ENCODE measurements at places on chromosomes 1 and 21.

DNA sequence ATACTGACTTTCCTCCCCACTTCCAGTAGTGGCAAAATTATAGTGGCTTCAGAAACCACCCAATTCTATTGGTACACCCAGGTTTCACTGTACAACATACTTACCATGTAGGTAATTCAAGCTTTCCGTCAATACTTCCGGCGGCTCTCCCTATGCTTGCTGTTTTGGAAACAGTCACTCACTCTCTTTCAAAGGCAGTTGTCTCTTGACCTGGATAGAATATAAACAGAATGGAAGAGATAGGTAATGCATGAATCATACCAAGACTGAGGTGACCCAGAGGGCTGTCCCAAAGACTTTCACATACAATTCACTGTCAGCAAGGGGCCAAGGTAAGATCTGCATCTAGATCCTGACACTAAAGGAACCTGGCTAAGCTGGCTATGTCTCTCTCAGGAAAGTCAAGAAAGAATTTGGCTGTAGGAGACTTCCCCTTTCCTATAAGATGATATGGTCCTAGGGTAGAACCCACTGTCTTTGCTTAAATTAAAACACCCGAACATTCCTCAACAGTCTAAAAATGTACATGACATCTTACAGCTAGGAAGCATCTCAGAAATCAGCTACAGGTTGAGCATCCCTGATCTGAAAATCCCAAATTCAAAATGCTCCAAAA, 59.6 kb downstream of the LUZP1 start:
- DNase-seq, result no peak

DNA sequence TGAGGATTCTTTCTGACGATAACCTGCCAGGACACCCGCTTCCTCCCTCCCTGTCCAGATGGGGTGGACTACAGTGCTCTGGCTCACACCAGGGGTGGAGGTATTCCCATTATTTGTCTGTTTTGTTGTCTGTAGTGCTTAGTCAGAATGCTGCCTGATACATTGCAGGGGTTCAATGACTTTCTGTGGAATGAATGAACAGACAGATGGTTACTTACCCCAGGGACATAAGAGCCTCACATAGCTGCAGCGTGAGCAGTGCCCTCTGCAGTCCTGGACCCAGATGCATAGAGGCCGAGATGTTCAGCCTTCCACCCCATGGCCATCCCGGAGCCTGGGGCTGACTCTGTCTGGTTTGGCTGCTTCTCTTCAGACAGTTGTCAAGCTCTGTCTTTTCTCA, 13.0 kb upstream of the F3 start:
- DNase-seq, result no peak

- no peak for DNase-seq
These were observed 6.2 kb downstream of the ZNF326 start for GRCh38 chr1:90000934-90001676.

- DNase-seq, result no peak
These were observed 439.6 kb upstream of the ADAMTS5 start for GRCh38 chr21:27406300-27407009.

- DNase-seq, result no peak
These were observed 51.7 kb upstream of the SOD1 start for GRCh38 chr21:31607791-31608190.

GRCh38 chr1:61139775-61140549, 57.6 kb downstream of the NFIA start:
- DNase-seq, result no peak

DNA sequence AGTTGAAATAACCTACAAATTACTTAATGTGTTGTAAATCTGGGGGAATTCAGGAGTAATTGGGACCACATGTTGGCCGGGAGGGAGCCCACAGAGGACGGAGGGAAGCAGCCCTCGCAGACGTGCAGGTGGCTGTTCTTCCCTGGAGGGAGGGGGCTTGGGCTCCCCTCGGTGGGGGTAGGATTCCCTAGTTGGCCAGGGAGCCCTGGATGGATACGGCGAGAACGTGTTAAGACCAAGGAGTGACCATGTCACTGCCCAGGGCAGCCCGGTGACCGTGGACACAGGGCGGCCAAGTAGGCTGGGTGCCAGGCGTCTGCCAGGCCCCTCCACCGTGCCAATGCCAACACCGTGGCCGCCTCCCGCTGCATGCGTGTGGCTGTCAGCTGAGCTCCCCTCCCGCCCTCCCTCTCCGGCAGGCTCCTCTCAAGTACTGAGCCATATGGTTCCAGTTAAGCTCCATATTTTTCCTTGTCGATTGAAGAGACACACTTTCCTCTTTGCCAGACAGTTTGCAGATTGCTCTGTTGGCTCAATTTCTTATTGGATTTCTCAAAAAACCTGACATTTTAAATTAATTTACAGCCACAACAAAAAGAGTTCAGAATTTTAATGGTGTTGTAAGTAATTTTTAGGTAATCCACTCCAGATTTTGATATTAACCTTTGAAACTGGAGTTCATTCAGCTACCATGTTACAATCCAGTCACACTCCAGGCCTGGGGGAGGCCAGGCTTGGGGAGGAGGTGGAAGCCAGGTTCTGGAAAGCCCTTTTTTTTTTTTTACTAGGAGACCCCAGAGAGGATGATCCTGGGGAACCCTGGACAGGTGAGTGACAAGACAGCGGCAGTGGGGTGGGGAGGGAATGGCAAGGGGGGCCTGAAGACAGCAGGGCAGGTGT, 71.2 kb downstream of the CASZ1 start:
- DNase-seq, result peak; percentile 67

DNA sequence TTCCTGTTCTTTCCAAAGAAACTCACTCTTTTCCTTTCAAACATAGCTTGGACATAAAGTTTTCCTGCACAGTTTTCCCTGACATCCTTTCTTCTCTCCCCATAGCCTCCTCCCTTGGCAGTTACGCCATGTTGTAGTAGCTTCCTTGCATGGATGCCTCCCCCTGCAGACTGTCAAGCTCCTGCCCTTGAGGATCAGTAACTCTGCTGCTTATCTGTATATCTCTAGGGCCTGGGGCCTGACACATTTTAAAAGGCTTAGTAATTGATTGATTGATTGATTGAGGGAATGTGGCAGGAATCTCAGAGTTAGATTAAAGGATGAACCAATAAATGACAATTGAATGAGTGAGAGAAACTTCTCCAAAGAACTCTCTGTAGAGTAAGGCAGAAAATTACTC, 143.7 kb downstream of the NEK7 start:
- DNase-seq, result no peak

GRCh38 chr1:53964109-53964508, 18.0 kb downstream of the LRRC42 start:
- DNase-seq, result no peak

GRCh38 chr1:145891143-145891542, 5.5 kb upstream of the ANKRD35 start:
- DNase-seq, result no peak

DNA sequence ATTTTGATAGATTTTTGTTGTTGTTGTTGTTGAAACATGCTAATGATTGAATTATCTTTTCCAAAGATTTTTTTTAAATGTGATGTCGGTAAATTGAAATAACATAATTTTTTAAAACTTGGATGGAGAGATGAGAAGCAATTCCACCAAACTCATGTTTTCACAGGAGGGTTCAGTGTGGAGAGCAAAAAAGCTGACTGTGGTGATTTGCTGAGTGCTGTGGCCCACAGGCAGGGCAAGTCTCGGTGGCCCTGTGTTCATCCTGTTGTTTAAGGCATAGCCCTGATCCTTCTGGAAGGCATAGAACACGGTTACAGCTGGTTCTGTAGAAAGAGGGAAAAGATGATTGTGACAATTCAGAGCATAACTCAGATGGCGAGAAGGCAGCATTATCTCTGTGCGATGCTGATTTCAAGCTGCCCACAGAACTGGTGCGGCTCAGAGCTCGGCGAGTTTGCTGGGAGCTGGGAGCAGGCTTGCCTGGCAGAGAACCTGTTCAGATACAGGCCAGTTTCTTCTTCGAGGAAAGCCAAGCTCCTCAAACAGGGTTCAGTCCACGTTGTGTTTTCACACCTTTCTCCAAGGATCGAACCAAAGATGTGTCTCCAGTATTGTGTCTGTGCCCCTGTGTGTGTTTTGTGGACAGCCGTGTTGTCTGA, 127.1 kb downstream of the HUNK start:
- DNase-seq, result no peak

GRCh38 chr1:43664369-43664768, 14.4 kb downstream of the KDM4A start:
- no peak for DNase-seq

- DNase-seq, result no peak
These were observed 438.6 kb downstream of the AJAP1 start for GRCh38 chr1:5093042-5093441.

DNA sequence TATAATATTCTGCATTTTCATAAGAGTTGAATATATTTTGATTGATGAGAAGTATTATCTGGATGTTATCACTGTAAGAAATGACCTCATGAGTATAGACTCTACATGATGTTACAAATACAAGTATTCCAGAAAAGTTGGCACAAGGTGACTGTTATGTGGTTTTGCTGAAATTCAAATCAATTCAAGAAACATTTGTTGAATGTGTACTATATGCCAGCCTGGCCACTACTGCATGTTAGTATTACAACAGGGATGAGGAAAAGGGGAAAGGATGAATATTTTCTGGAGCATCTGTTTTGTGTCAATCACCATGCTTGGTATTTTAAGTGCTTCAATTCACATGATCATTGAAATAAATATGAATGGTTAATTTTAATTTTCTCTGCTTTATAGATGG, 250.9 kb upstream of the PBX1 start:
- no peak for DNase-seq

- DNase-seq, result no peak
These were observed 20.5 kb downstream of the WLS start for GRCh38 chr1:68211761-68212380.

GRCh38 chr1:204139088-204139487, 12.8 kb downstream of the ETNK2 start:
- no peak for DNase-seq
